Stimulated activated CD4-positive, alpha-beta T cell treated with anti-CD3 and anti-CD28 coated beads, Interleukin-4, amount 100 ng/mL, for 1 hour (primary cell): ENCODE measurements at places on chromosomes 11 and 22.

GRCh38 chr11:93392867-93393266 is 62.3 kb downstream of the DEUP1 start:
- DNase-seq: no peak

DNA sequence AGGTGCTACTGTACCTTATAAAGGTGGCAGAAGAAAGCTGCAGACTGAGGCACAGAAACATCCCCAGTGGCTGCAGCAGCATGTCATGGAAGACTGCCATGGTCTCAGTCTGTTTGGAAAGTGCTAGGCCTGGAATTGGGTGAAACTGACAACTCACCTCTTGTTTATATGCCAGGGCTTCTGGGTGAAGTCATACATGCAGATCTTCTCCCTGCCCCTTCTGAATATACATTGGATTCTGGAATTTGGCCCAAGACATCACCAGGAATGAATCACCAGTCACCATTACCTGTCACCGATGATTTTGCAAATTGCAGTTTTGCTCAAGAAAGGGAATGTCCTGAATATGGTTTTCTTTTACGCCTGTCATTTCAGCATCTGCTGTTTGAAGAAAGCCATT is at the start of gene PLET1:
Gene PLET1 (minus strand): TSS at position 371 of the 400 bp plus-strand sequence. CDS start 271 bp downstream, at position 100.
- DNase-seq: no peak

- DNase-seq: no peak
Measured at GRCh38 chr11:78832226-78832947, 257.7 kb upstream of the NARS2 start.

- no peak for DNase-seq
Measured at GRCh38 chr22:45891021-45891421, 85.9 kb downstream of the WNT7B start.
